Activated T-cell treated with anti-CD3 and anti-CD28 coated beads, Interleukin-2, amount 50 U/mL, for 1 hour (primary cell): ENCODE measurements at places on chromosomes 16 and 17.

DNA sequence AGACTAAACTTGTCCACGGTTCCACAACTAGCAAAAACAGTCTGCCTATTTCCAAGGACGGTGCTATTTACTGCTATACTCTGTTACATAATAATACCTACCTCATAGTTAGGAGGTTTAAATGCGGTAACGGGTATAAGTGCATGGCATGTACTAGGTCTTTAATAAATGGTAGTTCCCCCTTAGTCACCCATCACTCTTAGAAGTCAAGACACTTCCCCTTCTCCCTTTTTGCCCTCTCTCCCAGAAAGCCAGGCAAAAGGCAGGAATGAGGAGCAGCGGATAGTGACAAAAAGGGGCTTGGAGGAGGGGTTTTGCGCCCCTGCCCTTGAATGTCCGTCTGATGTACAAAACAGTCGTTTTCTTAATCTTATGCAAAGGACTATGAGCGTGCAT is 1.1 kb upstream of the LSM12 start:
- no peak for DNase-seq

DNA sequence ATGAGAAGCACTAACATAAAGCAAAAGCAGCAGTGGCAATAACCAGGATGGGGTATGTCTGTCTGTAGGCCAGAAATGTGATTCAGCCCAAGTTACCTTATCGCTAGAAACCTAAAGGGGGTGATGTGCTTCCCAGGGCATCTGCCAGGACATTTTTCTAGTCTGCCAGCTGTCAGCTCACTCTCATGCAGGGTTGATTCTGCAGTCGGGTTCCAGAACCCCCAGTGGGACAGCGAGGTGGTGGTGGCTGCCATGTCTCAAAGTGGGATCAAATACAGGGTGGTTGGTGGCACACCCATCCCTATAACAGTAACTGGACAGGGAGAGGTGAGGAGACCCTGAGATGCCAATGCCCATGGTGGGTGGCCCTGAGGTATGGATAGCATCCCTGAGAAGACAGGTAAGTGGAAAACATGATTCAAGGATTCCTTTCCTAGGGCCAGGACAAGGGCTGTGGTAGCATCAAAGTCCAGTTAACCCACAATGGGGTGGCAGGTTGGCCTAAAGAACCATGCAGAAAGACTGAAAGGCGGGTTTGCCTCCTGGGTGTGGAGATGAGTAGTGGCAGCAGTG is 84.3 kb downstream of the TNFRSF13B start:
- DNase-seq, result no peak

- DNase-seq, result no peak
Observed at GRCh38 chr16:998615-999014, 17.0 kb downstream of the SOX8 start.

- DNase-seq, result no peak
Observed at GRCh38 chr16:24218299-24218698, 37.8 kb upstream of the CACNG3 start.

GRCh38 chr17:65727246-65727645 is 165.8 kb upstream of the AXIN2 start:
- no peak for DNase-seq

DNA sequence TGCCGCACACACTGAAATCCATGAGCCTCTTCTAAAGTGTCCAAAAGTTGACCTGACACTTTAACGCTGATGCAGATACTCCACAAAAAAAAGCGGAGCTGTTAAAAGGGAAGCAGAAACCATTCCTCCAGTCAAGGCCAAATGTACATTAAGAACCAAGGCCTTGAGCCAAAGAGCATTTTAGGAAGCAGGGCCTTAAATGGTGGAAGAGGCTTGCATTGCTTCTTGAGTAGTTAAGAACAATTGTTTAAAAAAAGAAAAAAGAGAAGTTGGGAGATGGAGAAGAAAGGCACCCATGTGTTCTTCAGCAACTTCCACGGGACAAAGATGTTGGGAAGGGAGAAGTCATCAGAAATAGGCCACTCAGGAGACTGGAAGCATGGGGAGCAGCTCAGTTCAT is 6.3 kb downstream of the ZFHX3 start:
- DNase-seq, result no peak

GRCh38 chr17:31537565-31538011 is 146.1 kb downstream of the RAB11FIP4 start:
- no peak for DNase-seq
